ENCODE measurements at places on chromosomes 7 and 10.

- DNase-seq = no peak
These were observed 165.9 kb downstream of the ABCA13 start for GRCh38 chr7:48337012-48337621.

DNA sequence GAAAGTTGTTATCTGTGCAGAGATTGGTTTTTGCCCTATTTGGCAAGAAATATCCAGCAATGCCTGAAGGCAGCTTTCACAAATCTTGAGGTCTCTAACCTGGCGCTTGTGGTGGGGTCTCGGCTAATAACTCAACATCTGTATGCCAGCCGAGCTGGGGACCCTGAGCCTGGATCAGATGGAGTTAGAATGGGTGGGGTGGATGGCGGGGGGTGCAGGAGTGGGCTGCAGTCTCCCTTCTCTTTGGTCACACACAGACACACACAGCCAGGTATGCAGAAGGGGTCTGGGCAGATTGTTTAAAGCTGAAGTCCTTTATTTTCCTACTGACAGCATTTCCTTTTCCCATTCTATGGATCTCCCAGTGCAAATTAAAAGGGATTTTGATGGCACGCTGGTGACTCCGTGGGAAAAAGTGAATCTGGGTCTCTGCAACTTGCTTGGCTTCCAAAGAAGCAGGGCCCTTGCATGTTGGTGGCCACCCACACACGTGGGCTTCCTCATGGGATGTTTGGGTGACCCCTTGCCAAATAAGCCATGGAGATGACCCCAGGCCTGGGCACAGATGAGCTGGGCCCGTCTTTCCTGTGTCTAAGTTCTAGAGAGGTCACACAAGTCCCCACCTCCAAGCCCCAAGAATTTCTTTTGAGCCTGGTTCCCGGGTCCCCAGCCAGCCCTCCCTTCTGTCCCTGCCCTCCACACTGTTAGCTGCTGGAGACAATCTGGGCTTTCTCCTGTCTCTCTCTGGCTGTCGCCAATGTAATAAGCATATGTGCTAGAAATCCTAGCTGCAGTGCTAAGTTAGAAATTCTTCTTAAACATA, 39.9 kb upstream of the EMX2 start:
- no peak for DNase-seq

DNA sequence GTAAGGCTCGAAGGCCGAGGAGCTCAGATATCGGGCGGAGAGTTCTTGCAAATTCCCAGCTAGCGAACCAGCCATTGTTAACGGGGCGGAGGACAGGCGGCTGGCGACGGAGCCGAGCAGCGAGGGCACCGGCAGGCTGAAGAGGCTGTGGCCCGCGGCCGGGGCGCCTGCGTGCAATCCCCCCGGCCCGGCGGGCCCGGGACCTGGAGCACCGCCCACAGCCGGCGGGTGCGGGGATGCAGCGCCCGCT, 4.1 kb downstream of the VAX1 start:
- DNase-seq = peak; percentile 77

- DNase-seq = no peak
These were observed 755 bp downstream of the HOXA13 start for GRCh38 chr7:27198871-27199801.

Measured in posterior cingulate gyrus (tissue), 11 donors.